ENCODE measurements at places on chromosomes 12 and 14.

DNA sequence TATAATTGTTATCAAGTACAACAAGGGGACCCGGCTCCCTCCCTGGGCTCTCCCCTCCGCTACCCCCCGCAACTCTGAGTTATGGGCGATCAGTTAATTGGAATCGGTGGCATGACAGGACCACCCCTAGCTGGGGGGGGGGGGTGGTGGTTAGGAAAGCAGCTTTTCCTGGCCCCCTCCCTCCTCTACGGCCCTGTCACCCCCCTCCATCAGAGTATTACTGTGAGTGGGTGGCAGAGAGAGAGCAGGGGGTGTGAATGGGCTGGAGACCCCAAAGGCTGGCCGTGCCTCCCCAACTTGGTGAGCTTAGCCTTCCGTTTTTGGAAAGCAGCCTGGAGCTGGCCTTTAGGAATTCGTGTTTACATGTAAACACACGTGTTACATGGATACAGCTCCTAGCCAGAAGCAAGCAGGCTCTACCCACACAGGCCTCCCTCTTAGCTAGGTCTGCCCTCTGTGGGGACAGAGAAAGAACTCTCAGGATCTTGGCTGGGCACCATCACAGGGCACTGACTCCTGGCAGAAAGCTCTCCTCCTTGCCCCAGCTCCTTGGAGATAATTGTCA, 1.1 kb upstream of the HOXC4 start:
- peak overlapping the region; percentile 49 for H3K27ac ChIP-seq
- peak overlapping the region; percentile 1 for H3K4me3 ChIP-seq
- no peaks in the 10 kb centered on the region for H3K36me3 ChIP-seq
- no peaks in the 10 kb centered on the region for H3K27me3 ChIP-seq

DNA sequence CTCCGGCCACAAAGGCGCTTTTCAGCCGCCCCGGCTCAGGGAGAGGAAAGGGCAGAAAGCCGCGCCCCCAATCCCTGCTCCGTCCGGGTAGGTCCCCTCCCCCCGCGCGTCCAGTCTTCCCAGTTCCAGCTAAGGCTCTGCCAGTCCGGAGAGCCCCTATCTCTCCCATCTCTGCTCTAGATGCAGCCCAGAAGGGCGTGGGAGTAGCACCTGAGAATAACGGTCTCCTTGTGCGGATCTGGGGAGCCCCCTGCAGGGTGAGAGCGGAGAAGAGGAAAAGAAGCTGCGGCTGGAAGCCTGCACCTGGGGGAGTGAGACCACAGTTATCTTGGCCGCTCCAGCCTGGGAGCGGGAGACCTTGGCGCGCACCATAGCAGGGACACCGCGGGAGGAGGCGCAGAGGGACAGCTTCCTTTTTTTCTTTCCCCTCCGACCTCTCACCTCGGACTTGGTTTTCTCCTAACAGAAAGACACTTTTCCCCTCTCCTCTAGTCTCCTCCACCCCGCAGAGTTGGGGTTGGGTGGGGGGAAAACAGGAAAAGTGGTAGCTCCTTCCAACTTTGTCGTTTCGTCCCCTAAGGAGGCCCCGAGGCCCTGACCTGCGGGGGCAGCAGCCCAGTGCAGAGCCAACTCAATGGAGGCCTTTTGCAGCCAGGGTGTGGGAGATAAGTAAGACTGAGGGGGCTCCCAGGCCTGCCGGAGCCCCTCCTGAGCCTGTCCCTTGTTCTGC, 2.4 kb downstream of the DHH start:
- peaks cover 57% of the 10 kb centered on the region for H3K4me1 ChIP-seq
- peak overlapping the region; percentile 29 for H3K4me3 ChIP-seq
- H3K27me3 ChIP-seq = peaks cover 64% of the 10 kb centered on the region
- DNase-seq = no peak
- no peak overlapping the region for H3K27ac ChIP-seq

- H3K4me3 ChIP-seq = no peak overlapping the region
- H3K27me3 ChIP-seq = no peaks in the 10 kb centered on the region
- peak; percentile 75 for DNase-seq
- H3K36me3 ChIP-seq = no peaks in the 10 kb centered on the region
Observed at GRCh38 chr12:104733717-104734175, 224.3 kb downstream of the SLC41A2 start.

GRCh38 chr12:28442101-28442500, 251.8 kb downstream of the CCDC91 start:
- H3K4me3 ChIP-seq = no peak overlapping the region
- H3K4me1 ChIP-seq = no peaks in the 10 kb centered on the region
- no peak for DNase-seq
- H3K36me3 ChIP-seq = no peaks in the 10 kb centered on the region

DNA sequence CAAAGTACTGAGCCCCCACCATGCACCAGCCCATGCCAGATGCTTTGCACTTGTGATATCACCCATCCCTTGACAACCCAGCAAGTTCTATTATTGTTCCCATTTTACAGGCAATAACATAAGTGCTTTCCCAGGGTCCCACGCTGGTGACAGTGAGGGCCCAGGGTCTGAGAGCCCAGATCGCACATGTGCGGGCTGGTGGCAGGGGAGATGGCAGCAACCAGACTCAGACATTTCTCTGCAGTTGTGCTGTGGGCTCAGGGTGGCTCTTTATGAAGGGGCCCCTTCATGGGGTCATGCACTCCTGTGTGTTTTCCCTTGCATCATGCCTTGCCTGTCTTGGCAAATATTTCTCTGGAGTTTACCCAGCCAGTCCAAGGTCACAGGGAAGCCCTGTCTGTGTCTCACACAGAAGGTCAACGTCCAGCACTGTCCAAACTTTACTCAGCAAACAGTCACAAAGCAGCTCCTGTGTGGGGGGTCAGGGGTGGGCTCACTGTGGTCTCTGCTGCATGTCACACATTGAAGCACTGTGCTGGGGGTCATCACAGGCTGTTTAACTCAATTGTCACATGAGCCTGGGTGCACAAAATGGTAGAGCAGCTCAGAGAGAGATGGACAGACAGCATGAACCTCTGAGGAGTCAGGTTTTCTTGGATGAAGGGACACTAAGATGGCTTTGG, 12.7 kb downstream of the SERPINA5 start:
- no peak overlapping the region for H3K27ac ChIP-seq
- no peaks in the 10 kb centered on the region for H3K27me3 ChIP-seq
- H3K36me3 ChIP-seq = no peaks in the 10 kb centered on the region
- H3K4me1 ChIP-seq = peaks cover 4% of the 10 kb centered on the region
- H3K4me3 ChIP-seq = no peak overlapping the region
- no peak for DNase-seq

DNA sequence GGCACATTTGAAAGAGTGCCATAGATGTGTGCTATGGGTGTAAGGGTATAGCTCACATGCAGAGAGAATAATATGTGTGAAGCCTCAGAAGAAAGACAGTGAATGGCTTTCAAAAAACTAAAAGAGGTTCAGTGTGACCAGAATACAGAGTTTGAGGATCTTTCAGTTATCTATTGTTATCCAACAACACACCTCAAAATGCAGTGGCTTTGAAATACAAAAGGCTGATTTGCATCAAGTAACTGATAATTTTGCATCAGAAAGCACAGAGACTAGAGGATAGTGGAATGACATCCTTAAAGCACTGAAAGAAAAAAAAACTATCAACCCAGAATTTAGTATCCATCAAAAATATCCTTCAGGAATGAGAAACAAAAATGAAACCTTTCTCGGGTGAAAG, 131.6 kb upstream of the IGF1 start:
- H3K36me3 ChIP-seq = no peaks in the 10 kb centered on the region
- no peak overlapping the region for H3K27ac ChIP-seq
- H3K4me3 ChIP-seq = no peak overlapping the region

DNA sequence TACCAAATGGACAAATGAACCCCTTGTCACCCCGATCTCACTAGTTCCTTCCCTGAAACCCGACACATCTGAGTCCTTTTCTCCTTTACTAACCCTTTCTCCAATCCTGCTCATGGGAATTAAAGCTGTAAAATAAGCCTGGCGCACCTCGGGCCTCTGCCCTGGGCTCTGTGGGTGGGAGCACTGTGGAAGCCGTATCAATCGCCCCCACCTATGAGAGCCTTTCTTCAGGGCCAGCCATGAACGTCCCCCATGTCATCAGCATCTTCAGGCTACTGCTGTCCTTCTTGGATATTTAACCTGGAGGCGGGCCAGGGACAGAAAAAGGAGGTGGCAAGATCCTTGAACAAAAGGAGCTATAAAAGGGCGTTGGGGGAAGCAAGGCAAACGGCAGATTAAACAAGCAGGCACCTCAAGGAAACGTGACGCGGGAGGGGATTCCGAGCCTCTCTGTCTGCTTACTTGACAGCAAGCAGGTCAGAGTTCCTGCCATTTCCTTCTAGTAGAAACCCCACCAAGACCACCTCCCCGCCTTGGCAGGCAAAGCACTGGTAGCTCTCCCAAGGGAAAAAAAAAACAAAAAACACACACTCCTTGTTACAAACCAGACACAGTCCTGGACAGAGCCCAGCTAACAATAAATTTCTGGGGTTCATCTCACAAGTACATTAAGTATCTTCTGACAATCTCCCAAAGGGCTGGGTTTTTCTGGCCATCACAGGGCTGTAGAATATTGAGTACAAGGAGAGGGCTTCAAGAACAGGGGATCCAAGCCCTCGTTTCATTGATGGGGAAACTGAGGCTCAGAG, 62.9 kb downstream of the DPF3 start:
- no peaks in the 10 kb centered on the region for H3K36me3 ChIP-seq
- DNase-seq = no peak
- H3K4me3 ChIP-seq = no peak overlapping the region
- no peaks in the 10 kb centered on the region for H3K27me3 ChIP-seq
- peak overlapping the region; percentile 28 for H3K27ac ChIP-seq
